ENCODE measurements at places on chromosomes 5 and 9.

DNA sequence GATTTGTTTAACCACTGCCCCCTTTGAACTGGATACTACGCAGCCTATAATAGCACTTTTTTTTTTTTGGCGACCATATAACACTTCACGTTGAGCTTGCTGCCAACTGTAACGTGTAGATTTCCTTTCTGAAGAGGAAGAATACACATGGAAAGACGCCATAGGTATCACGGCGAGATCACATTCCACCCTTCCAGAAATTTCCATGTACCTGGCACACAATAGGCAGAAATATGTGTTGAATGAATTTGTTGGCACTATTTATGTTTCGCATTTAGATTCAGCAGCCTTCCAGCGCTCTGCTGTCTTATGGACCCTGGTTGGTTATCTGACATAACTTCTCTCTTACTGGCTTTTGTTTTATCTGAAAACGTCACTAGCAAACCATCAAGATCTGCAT is 250.3 kb downstream of the SLIT3 start:
- no peak for DNase-seq

DNA sequence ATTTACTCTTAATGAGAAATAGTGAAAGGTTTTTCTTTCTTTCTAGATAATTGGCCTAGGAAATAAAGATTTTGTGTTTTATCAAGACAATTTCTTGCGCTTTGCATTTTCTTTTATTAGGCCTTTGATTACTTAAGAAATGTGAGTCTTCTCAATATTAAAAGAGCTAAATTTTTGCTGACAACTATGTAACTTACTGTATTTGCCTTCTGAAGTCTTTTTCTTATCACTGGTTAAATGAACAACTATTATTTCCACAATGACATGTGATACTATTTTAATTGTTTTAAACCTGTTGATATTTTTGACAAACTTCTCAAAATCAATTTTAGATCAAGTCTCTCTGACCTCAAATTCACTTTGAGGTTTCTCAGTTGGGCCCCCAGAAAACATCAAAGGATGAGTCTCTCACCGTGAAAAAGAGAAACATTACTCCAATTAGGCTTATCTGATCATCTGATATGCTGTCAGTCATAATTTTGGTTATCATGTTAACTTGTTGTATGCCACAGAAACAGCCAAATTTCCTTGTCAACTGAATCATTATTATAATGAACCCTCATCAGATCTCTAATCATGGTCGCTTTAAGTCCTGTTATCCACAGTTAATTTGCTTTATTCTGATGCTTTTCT is 48.8 kb downstream of the RAPGEF1 start:
- DNase-seq = no peak

DNA sequence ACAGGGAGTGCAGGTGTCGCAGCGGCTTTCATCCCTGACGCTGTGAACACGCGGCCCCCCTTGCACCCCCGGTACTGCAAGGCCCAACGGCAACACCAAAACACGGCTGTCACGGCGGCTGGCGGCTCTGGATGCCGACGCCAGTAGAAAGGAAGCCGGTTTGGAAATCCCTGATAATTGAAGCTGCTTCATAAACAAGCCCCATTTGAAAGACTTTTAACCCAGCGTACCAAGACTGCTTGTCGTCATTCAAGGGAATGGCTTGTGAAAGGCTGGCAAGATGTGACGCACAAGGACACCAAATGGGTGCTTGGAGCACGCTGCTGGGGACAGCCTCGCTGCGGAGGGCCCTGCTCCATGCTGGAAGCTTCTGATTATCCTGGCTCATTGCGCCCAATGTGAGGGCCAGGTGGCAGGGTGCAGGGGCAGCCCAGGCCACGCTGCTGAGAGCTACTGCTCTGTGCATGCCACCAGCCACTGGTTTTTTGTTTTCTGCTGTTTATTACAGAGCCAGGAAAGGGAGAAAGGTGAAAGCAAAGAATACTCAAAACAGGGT is 63.1 kb downstream of the GTF3C4 start:
- no peak for DNase-seq

DNA sequence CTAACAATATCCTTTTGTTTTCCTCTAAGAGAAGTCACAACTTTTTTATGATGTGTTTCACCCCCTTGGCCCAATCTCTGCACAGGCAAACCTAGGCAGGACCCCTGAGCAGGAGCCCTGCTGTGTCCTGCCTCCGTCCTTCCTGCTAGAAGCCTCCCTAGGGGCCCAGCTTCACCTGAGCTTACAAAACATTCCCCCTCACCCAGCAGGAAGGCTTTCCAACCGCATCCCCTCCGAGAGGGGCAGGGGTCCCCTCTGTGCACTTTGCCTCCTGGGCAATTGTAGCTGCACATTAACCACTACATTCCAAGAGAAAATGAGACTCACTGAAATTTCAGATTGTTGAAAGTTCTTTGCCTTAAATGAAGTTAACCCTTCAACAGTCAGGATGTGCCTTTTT is 176.2 kb downstream of the IRX2 start:
- DNase-seq = no peak

- no peak for DNase-seq
Observed at GRCh38 chr9:16271967-16272366, 598.5 kb downstream of the BNC2 start.
